ENCODE measurements at places on chromosomes 3 and 15.

DNA sequence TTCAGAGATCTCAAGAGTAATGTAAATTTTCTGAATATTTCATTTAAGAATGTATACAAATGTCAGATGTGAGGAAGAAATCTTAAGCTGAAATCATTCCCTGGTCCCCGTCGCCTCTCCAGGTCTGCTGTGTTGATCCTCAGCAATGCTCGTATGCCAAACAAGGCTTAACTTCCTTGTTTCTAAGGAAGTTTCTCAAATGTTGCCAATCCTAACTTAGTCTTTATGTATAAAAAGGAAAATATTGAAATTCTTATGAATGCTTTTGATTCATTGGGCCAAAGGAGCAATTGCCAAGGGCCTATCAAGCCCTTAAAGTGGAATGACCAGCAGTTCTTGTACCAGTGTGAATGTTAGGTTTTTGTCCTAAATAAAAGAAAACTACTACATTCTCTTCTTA is 507.7 kb upstream of the SEMA6D start:
- no peak for DNase-seq

DNA sequence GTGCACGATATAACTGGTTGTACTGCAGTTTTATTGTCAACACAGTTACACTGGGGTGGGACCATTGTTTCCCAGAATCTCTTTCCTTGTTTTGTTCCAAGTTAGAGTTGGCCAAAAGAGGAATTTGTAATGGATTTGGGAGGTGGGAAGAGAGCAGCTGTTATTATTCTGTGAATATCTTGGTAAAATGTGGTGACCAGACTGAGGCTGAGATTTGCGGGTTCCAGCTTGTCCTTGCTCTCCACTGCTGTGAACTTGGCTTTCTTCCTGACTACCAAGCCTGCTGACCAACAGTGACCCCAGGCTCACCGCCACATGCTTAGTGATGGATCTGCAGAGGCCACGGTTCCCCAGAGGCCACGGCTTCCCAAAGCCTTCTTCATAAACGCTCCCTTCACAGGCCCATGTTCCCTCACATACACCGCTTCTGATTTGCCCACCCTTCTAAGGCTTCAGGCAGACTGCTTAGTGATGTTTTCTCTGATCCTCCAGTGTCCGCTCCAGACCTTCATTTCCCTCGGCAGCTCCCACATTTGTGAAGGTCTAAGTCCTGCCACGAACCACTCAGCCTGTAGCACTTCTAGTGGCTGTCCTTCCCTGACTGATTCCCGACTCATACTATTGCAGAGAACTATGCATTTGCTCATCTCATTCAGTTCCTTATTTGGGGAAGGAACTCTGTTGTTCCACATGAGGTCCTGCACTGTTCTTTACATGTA is 525.5 kb upstream of the RGMA start:
- no peak for DNase-seq

DNA sequence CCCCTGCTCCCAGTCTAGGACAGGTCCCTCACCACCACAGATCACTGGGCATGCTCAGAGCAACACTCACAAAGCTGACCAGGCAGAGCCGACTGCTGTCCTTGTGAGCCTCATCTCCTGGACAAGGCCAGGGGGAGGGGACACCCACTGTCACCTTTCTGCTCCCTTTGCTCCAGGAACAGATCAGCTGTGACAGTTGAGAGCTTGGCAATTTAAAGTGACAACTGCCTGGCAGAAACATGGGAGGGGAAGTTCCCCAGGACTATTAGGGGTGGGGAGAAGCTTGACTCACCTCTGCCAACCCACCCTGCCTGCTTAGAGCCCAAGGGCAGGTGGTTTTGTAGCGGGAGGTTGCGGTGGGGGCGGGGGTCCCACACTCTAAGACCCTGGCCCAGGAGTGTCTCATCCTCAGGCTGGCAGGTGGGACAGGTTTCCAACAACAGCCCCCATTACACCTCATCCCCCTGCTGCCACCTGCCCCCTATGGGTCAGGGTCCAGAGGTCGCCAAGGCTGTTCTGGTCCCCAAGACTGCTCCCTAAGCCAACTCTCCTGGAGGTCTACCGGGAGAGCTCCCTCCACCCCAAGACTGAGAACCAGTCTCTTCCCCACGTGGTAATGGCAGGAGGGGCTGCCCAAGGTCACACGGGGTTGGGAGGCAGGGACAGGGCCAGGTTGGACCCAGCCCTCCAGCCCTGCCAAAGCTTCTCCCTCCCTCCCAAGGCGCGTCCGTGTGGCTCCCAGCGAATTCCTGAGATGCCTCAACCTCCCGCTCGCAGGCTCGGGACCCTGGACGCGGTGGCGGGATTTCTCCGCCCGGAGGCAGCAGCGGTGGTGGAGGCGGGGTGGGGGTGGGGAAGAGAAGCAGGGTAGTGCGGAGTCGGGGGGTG is 80.4 kb downstream of the IQSEC1 start:
- DNase-seq: peak; percentile 61

- no peak for DNase-seq
These were observed 200.3 kb downstream of the ADAMTS17 start for GRCh38 chr15:100141311-100142001.

DNA sequence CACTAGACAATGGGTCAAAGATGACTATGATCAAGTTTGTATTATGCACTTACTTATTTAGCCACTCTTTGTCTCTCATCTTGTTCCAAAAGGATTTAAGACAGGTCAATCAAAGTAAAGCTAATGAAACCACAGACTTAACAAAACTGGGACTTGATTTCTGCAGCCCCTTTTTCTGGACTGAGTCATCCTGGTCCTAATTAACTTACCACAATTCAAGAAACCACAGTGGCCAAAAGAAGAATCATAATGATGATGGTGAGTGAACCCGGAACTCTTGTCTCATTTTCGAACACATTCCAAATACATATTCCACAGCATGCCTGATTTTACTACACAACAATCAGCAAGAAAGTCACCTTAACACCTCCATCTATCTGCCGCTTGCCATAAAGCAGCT is 1333.0 kb downstream of the ROBO1 start:
- DNase-seq: no peak

DNA sequence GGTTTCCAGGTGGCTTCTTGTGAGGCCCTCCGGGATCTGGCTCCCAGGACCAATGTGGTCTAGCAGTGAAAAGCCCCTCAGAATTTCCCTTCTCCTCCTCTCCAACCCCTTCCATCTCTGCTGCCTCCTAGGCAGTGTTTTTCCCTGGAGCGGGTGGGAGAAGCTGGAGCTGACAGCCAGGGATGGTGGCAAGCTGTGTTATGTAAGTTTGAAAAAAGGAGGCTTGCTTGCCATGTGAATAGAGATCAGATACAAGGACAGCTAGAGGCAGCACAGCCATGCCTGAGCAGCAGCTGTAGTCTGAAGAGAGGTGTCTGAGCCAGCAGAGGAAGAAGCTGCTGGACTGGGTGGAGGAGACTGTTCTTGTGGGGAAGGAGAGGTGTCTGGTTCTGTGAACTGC is 20.6 kb downstream of the SNAPC5 start:
- DNase-seq: no peak

- DNase-seq: no peak
These were observed 1120.7 kb upstream of the ALCAM start for GRCh38 chr3:104245981-104246380.

- DNase-seq: no peak
These were observed 272.0 kb downstream of the XXYLT1 start for GRCh38 chr3:194998948-194999347.

- no peak for DNase-seq
These were observed 3.8 kb downstream of the ATG3 start for GRCh38 chr3:112557976-112558375.

GRCh38 chr3:117566926-117567325 is 857.3 kb downstream of the TUSC7 start:
- DNase-seq: no peak

- DNase-seq: no peak
These were observed 234.0 kb downstream of the MYRIP start for GRCh38 chr3:40043444-40043755.

DNA sequence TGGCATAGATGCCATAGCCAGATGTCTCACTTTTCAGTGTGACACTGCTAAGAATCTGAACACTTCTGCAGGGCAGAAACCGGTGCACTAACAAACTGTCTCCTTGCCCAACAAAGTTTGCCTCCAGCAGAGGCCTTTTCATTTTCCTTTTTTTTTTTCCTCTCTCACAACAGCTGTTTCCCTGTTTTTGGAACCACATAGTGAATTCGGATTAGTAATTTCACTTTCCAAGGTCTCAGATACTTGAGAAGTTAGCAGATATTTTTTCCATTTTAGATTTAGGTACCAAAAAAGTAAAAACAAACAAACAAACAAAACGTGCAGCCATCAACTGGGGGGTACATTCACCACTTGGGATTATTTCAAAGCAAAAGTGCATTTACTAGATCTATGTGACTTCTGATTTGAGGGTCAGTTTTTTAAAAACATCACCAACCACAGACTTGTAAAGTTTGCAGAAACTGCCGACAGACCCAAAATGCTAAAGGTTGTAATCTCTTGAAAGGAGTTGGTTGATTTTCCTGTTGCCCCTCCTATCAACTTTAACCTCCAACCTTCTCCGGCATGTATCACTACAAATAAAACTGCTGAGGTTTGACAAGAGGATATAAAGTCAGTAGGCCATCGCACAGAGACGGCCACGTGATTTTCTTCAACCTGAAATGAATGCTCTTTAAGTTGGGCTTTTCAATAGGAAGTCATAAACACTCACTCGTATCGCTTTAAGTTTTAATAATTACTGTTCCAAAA is 169.1 kb downstream of the CDIN1 start:
- no peak for DNase-seq

- no peak for DNase-seq
These were observed 47.3 kb downstream of the VGLL4 start for GRCh38 chr3:11596387-11596786.

DNA sequence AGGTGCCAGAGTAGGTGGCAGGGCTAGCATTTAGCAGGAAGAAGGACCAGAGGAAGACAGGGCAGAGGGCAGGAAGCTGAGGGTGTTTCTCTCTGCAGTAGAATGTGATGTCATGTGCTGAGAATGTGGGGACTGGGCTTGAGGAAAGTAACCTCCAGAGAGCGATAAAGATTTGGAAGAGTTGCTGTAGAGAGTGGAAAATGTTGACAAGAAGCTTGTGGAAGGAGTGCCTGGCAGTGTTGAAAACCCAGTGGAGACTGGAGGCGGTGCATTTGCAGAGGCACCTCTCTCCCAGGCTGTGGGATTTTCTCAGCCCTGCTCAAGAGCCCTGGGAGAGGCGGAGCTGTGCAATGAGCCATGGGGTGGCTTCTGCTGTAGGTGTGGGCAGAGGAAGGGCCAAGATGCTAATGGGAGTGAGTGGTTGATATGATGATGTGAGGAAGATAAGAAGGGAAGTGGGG is 54.8 kb downstream of the MESD start:
- no peak for DNase-seq

GRCh38 chr3:16382845-16383244 is 117.8 kb downstream of the OXNAD1 start:
- no peak for DNase-seq

- DNase-seq: peak; percentile 65
These were observed 190.1 kb downstream of the GOLGA6L6 start for GRCh38 chr15:20351448-20351971.

DNA sequence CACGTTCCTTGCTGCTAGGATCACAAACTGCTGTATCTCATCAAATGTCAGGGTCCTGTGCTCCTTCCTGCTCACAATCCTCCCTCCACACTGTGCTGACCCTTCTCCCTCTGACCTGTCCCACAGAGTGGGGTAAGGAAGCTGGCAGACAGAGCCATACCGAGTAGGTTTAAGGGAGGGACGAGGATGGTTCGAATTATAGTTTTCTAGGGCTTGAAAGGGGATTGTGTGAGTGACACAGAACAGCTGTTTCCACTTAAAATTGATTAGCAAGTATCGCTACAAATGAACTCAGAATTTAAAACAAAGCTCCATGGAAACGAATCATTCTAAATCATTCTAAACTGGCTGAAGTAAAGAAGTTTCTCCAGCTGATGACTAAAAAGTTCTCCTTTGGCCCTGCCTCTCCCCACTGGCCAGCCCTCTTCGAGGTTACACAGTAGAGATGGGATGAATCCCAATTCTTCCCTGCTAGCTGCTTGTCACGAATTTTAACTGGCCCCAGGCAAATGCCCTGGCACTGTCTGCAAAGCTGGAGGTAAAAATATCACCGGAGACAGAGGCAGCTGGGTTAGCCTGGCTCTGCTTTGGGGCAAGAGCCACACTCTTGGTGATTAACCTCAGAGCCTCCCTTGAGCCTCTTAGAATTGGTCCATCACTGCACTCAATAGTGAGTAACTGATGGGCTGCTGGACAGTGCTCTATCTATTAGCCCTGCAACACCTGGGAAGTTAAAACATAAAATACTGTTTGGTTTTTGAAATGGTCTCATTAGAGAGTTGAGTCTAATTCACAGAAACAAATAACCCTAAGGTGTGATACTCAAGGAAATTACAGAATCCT is 194.9 kb downstream of the CHST2 start:
- no peak for DNase-seq

GRCh38 chr3:32387512-32387911 is 4.1 kb upstream of the CMTM7 start:
- DNase-seq: no peak

DNA sequence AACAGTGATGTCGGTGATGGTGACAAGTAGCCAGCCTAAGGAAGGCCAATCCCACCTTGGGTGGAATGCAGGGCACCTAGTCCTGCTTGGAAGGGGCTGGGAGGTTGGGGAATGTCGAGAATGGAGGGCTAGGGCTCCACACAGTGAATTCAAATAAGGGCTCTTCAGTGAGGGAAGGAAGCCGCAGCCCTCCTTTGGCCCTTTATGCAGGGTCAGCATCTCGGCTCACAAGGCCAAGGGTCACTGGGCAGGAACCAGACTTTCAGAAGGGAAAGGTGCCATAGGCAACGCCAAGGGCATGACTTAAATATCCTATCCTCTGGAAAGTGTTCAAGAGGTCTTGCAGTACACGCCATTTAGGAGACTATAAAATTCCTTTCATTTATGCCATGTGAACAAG is 56.9 kb downstream of the CLEC3B start:
- DNase-seq: no peak

DNA sequence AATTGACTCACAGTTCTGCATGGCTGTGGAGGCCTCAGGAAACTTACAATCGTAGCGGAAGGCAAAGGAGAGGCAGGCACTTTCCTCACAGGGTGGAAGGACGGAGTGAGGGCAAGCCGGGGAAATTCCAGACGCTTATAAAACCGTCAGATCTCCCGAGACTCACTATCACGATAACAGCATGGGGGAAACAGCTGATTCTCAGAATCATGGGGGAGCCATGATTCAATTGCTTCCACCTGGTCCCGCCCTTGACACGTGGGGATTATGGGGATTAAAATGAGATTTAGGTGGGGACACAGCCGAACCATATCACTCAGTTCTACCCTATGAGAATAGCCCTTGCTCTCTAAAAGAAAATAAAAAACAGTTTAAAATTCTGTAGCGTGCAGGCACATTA is 13.4 kb upstream of the SYNPR start:
- DNase-seq: no peak

- DNase-seq: no peak
These were observed 140.4 kb downstream of the NEK10 start for GRCh38 chr3:27228805-27229204.

DNA sequence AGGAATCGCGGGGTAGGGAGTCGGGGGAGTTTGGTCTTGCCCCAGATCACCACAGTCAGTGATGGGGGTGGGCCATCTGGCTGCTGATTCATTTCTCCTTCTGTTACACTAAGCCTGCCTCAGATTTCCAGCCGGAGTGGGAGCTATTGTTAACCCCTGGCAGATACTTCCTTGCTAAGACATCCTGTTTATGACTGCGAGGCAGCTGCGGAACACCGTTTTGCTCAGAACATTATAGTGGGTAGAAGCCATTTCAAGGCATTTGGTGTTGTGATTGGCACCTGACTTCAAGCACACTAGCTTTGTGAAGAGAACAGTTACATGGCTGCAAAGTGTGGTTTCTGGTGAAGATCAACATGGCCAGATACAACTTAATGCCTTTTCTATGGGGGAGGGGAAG is 73.8 kb downstream of the FLNB start:
- DNase-seq: no peak

- no peak for DNase-seq
These were observed 39.0 kb upstream of the IGF1R start for GRCh38 chr15:98609144-98609852.

All from activated effector memory CD4-positive, alpha-beta T cell treated with anti-CD3 and anti-CD28 coated beads, Interleukin-2, amount 50 U/mL, for 16 hours (primary cell).